Right renal pelvis (tissue), 4 donors: ENCODE measurements at places on chromosomes 2 and 18. TPM values are rescaled to one million over a fixed set of nuclear protein-coding genes. Genes with fewer than 3 reads are reported as not detected.

Gene WNT6
- polyA plus RNA-seq = 0.10 TPM

Gene LHCGR
- 0.18 TPM for polyA plus RNA-seq

Gene GCG
- polyA plus RNA-seq = not detected

Gene PAIP2B
- polyA plus RNA-seq = 18.0 TPM

Gene FEV
- 0.08 TPM for polyA plus RNA-seq

Gene TGFA
- 21.1 TPM for polyA plus RNA-seq

Gene DSC3
- polyA plus RNA-seq = 2.0 TPM

Gene REV1
- 60.4 TPM for polyA plus RNA-seq

Gene FOXI3
- polyA plus RNA-seq = 0.08 TPM

Gene C2orf80
- polyA plus RNA-seq = 0.31 TPM

Gene TMEM163
- 1.3 TPM for polyA plus RNA-seq

Gene NGEF
- polyA plus RNA-seq = 2.8 TPM

Gene MROH2A
- 0.18 TPM for polyA plus RNA-seq

Gene SMARCAL1
- 28.8 TPM for polyA plus RNA-seq

Gene ZNF521
- 37.2 TPM for polyA plus RNA-seq

Gene RNF125
- polyA plus RNA-seq = 2.4 TPM

GRCh38 chr2:146135245-146135644 is 1615.3 kb upstream of the ZEB2 start:
- DNase-seq = peak; percentile 50

DNA sequence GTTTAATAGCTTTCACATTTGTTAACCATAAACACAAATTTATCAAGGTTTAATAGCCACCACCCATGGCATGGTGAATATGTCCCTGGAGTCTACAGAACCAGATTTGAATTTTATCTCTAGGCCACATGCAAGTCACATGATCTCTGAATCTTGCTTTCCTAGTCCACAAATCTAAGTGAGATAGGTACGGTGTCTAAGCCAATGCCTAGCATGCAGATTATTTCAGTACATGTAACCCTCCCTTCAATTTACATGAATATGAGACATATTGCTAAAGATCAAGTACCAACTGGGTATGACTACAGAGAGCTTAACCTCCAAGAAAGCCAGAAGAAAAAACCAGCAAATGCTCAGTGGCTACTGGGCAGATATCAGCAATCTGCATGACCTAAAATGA is 10.0 kb downstream of the ZNF24 start:
- no peak for DNase-seq

DNA sequence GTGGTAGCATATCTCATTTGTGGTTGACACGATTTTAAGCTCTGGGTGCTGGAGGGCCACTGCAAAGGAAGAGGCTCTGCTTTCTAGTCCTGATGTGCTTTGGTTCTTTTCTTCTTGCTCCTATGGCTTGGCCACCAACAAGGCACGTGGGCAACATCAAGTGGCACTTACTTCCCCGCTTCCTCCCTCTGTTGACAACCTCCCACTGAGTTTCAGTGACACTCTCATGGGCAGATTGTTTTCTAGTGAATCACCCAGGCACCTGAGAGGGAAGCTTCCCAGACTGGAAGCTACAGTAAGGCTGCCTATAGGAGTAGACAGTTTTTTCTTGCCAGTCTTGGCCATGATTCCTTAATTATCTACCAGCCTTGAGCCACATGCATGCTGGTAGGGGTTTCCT is 89.0 kb downstream of the NBAS start:
- no peak for DNase-seq

GRCh38 chr18:45522371-45522770 is 92.9 kb upstream of the SLC14A2 start:
- no peak for DNase-seq

DNA sequence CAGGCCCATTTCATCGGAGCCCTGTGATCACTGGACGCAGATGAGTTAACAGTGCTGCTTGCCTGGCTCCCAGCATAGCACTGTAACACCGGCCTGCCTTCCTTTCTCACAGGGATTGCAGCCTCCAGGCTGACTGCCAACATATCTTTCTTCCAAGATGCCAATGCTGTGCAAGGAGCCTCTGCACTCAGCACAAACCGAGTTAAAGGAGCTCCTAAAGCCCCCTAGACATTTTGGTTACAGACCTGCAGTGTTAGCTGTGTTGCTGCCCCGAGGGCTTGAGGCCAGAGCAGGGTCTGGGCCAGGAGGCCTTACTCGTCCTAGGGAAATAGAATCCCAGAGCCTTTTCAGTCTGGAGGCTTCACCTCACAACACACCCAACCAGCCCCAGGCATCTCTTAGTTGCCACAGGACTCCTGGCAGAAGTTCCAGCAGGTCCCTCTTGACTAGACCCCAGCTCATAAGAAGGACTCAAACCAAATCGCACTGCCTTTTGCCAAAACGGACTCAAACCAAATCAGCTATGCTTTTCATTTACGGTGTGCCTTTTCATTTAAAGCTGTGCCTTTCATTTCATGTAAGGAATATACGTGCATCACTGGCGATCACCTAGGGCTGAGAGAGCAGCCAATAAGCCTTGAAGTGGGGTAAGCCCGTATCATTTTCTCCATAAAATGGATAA is 58.4 kb upstream of the EML4 start:
- DNase-seq = no peak

DNA sequence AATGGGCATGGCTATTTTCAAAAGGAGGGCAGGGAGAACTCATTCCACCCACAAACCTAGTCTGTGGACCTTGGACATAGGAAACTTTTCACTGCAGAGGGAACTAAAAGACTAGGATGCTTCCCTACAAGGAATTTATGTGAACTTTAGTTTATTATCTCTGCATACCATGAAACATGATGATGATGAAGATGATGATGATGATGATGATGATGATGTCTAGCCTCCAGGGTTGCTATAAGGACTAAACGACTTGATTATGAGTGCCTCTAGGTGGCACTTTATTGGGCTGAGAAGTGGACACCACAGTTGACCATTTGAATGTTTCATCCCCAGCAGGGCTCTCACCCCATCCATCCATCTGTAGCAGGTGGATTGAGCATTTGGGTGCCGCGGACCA is 260.0 kb upstream of the TCF4 start:
- no peak for DNase-seq

DNA sequence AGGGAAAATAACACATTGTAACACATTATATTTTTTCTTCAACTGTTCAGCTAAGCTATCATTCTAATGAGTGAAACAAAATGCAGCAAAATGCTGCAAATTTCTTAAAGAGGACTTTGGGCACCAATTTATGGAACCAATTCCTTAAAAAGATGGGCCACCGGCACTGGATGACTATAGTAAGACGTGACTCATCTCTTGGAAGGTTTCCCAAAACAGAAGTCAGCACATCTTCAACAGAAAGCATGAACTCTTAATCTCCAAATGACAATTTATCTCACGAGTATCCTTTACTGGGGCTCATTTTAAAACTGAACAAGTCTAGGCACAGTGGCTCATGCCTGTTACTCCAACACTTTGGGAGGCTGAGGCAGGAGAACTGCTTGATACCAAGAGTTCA is 213.4 kb downstream of the CDH20 start:
- DNase-seq = no peak

DNA sequence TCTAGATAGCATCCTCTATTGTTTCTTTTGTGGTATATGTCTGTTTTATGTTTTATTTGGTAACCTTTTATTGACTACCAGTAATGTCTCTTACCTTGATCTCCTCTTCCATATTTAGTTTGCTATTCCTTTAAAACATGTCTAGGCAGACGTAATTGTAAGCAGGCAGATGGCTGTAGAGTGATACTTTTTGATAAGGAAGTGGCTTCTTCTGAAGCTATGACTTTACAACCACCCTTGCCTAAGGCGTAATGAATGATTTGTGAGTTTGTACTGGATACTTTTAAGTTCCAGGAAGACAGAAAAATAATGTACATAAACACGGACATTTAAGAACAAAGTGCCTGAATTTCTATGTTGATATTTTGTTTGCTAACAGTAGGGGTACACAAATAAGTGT is 85.6 kb downstream of the ZNF804A start:
- DNase-seq = no peak

- no peak for DNase-seq
Observed at GRCh38 chr2:181857483-181857882, 34.0 kb upstream of the ITPRID2 start.

GRCh38 chr2:88626171-88627054 is 851 bp downstream of the EIF2AK3 start:
- DNase-seq = no peak

- no peak for DNase-seq
Observed at GRCh38 chr2:140199312-140199711, 1419.1 kb upstream of the NXPH2 start.

DNA sequence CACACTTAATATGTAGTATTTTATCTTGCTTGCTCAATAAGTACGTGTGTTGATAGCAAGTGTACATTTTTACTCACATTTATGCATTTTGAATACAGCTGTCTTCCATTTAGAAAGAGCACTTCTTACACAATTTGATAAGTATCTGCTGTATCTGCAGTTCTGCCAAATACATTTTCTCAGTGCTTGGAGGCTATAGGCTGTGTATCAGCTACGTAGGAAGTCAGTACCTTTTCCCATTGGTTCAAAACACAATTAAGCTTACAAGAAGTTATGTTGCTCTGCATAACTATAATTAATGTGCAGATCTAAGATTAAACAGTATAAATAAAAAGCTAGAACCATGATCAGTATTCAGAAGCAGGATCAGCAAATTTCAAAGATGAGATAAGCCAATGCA is 503.6 kb upstream of the SMIM21 start:
- no peak for DNase-seq

GRCh38 chr2:195838002-195838401 is 181.0 kb downstream of the SLC39A10 start:
- DNase-seq = no peak

DNA sequence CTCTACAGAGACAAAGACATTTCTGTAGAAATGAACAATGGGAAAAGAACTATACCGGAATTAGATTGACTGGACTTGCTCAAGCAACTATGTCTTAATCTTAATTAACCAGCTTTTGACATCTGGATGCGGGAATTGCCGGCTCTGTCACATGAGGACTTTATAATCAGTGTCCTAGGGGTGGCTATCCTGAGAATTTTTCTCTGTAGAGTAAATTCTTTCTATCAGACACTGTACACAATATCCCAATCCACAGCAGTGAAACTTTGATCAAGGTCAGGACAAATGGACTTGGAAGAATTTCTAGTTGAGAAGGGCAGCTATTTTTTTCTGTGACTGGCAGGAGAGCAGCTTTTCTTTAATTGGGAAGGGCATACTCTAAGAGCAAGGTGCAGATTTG is 322.1 kb downstream of the HRH4 start:
- DNase-seq = no peak

GRCh38 chr2:228648541-228648940 is 467.1 kb upstream of the SPHKAP start:
- DNase-seq = no peak

DNA sequence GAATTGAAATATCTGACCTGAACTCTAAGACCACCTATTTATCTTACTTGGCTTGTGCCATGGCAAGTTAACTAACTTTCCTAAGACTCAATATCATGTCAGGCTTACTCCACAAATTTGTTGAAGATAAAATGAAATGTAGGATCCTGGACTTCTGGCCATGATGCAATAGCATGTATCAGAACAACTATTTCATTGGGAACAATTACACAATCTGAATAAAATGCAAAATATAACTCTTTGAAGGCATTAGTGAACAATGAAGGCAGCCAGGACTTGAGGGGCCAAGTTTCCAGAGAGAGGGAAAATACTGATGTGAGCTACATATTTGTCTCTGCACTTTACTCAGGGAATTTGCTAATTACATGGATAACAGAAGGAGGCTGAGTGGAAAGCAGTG is 476.5 kb upstream of the ACVR2A start:
- no peak for DNase-seq
